ENCODE measurements at places on chromosomes 11 and 22.
A peak's percentile ranks its signal among the peaks of the same experiment; 100 is the strongest.

- no peak for DNase-seq
Observed at GRCh38 chr11:126149759-126150625, 61.5 kb downstream of the RPUSD4 start.

DNA sequence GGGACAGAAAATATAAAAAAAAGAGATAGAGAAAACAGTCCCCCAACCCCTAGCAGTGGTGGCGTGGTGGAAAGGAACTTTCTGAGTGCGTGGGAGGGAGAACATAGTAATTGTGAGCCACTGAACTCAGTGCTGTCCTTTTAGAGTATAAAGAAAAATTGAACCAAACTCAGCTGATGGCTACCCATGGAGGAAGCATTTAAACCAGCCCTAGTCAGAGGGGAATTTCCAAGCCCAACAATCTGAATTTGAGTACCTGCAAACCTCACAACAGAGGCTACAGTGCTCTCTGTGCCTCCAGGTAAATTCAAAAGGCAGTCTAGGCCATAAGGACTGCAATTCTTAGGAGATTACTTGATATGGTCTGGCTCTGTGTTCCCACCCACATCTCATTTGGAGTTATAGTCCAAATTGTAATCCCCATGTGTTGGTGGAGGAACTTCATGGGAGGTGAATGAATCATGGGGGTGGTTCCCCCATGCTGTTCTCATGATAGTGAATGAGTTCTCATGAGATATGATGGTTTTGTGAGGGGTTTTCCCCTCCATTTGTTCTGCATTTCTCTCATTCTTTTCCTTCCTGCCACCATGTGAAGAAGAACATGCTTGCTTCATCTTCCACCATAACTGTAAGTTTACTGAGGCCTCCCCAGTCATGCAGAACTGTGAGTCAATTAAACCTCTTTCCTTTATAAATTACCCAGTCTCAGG lies 687.8 kb downstream of the FAM181B start:
- DNase-seq: no peak

DNA sequence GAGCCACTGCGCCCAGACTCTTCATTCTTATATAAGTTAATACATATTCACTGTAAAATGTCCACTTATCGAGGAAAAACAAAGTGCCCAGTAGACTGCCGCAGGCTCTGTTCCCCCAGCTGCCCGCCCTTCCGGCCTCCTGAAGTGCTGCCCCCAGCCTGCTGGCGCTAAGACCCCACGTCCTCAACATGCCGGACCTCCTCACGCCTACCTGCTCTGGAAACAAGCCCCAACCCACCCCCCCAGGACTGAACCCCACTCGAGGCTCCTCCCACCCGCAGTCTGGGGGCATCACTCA lies 1.1 kb downstream of the GATD1 start:
- no peak for DNase-seq

DNA sequence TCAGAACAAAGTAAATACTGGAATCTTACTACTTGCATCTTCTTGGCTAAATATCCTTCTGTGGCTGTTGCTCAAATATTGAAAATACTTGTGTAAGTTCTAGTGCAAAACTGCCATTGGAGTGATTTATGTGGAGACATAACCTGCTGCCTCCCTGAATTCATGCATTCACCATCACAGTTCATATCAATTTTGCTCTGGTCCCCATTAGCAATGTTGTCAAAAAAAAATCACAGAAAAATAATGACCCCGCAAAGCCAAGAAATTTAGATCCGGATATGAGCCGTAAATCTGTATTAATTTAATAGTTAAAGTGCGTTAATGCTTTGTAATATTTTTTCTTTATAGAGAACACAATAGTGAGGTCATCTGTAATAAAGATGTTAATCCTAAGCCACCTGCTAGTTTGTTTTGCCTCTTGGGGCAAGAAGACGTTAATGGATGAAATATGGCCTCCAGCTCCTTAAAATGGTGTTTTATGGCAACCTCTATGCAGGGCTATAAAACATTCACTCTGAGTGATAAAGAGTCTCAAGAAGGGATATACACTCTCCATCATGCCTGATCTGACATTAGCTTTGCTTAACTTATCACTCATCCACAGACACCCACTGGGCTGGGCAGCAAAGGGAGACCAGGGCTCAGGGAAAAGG lies 255.9 kb downstream of the INSC start:
- DNase-seq: no peak

DNA sequence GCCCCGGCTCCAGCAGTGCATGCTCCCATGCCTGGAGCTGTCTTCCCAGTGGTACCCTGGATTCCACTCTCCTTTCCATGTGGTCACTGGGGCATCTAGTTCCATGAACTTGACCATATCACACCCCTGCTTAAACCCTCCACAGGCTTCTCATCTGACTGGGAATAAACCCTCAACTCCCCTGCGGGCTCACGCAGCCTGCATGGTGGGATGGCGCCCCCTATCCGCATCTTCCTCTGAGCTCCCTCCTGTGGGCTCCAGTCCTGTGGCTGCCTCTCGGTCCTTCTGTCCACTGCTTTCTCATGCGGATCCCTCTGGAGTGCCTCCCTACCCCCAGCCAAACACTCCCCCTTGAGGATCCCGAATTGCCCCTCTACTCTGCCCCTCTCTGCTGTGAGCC lies 41.4 kb upstream of the TTLL12 start:
- DNase-seq: peak; percentile 7

GRCh38 chr22:49760630-49761571 lies 66.8 kb downstream of the BRD1 start:
- no peak for DNase-seq

DNA sequence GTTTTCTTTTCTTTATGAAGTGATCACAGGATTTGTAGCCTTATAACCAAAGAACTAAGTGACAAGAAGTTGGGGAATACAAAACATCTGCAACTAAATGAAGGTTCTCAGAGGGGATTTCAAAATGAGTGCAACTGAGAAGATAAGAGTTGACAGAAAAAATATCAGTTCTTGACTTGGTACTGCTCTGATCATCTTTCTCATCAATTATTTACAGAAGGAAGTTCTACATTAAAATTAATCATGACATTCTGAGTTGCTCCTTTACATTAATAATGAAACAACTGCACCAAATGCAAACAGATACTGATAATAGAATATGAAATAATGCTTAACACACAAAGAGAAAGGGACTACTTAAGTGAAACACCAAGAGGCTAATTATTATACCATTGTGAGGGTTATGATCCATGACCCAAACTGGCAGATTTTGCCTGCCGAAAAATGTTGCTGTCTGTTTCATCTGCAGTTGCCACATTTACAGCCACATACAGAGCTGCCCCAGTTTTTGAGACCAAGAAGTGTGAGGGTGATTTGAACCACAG lies 561.9 kb upstream of the ANO5 start:
- no peak for DNase-seq

GRCh38 chr22:45696227-45696626 lies 24.6 kb downstream of the ATXN10 start:
- DNase-seq: no peak

- DNase-seq: no peak
Observed at GRCh38 chr11:37788141-37788877, 1190.3 kb upstream of the RAG2 start.

DNA sequence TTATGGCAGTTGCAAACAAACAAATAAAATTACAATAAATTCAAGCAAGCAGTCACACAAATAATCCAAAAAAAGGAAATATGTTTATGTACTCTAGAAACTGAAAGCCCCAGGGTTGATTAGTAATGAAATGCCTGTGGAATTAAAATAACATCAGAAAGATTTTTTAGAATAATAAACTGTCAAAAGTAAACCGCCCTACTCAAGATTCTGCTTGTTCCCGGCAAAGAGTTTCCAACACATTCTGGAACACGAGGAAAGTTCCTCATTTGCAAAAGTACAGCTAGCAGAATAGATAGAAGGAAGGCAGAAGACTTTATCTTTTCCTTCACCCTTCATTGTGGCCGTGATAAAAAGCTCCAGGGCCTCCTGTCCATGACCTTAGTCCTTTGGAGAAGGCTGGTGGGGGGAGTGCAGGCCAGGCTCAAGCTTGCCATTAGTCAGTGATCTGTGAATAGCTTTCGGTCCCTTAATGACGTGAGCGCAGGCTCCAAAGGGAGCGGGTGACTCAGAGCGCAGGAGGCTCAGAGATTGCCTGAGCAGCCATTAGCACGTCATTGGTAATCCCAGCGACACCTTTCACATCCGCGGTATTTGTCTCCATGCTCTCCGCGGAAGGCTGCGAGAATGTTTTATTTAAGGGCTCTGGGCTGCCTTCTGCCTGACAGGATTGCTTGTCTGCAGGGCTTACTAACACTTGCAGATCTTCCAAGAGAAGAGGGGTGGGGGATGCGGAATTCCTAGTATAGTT lies 458.3 kb downstream of the METTL15 start:
- DNase-seq: no peak

GRCh38 chr22:23216461-23217170 lies 36.3 kb downstream of the BCR start:
- peak; percentile 32 for DNase-seq

DNA sequence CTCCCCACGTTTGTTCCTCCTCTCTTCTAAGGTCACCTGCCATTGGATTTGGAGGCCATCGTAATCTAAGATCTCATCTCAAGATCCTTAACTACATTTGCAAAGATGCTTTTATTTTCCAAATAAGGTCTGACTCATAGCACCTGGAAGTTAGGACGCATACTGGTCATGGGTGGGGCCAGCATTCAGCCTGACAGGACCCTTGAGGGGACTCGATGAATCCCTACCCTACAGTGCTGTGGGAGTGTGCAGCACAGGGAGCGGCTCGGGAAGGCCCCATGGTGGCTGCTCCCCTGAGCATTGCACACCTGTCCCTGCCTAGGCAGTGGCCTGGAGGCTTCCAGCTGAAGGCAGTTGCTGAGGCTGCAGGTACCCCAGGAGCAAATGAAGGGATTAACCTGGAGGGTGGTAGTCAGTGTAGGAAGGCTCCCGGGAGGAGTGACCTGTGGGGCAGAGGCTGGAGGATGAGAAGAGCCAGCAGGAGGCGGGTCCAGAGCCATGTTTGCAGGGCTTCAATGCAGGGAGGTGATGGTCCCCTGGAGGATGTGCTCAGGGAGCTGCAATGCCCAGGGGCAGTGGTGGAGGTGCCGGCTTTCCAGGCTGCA lies 362.2 kb downstream of the CTTN start:
- no peak for DNase-seq

GRCh38 chr11:44519989-44520737 lies 45.3 kb upstream of the CD82 start:
- DNase-seq: no peak

DNA sequence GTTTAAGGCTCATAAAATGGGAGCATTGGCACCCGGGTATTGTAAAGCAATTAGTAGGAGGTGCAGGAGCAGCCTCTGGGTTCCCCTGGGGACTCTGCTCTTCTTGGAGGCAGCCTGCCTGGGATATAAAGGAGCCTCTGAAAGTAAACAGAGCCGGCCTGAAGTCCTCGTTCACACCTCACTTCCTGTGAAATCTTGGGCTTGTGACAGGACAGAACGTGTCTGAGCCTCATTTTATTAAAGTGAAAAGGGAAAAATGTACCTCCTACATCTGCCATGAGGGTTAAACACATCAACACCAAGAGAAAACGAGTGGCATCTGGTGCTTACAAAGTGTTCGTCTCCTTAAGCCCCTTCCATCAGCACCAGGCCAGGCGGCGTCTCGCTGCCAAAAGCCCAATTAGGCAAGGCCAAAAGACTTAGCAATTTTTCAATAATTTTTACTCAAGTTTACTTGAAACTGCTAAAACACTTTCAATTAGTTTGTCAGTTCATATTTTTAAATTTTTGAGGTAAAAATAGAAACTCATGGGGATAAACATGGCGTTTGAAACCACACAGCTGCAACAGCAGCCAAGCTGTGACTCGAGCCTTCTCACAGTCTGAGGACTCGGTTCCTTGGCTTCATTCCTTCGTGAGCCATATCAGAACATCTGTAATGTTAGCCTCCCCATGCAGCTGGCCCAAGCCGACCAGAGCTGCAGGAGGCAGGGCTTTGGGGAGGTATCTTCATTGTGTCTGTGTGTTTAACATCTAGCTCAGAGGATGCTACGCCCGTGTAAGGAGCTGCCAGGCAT lies 33.6 kb downstream of the MAP6 start:
- DNase-seq: no peak

DNA sequence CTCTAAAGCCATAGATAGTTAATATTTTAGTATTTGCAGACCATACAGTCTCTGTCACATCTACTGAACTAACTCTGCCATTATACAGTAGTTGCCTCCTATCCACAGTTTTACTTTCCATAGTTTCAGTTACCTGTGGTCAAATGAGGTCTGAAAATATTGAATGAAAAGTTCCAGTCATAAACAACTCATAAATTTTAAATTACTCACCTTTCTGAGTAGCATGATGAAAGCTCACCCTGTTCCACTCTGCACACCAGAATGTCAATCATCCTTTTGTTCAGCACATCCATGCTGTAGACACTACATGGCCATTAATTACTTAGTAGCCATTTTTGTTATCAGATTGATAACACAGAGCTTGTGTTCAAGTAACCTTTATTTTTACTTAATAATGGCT lies 51.7 kb upstream of the ME3 start:
- DNase-seq: no peak

- no peak for DNase-seq
Observed at GRCh38 chr11:2433106-2433925, 11.0 kb downstream of the TRPM5 start.

DNA sequence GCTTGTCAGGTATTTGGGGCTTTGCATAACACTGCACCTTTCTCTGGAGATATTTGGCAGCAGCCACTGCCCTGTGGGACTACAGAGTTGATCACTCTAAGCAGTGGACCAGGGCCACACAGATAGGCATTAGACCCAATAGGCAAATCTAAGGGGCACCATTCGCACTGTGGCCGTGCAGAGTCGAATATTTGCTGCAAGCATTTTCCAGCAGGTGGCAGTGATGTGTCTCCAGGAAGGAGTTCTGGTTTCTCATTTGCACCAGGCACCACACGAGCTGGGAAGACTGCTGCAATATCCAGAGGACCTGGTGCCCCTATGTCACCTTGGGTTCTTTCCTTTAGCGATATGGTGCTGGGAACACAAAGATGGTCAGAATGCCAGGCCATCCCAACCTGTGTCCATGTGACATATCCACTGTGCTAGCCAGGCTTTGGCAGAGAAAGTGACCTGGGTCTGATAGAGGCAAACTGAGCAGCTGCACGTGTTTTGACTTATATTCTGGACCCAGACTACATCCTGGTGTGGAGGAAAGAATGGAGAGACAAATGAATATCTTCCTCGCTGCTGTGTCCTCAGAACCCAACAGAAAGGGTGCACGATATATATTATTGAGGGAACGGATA lies 318.7 kb downstream of the BUD13 start:
- peak; percentile 2 for DNase-seq

GRCh38 chr11:77542296-77542695 lies 47.5 kb upstream of the AQP11 start:
- DNase-seq: no peak

- DNase-seq: no peak
Observed at GRCh38 chr11:73374151-73374550, 2.0 kb upstream of the RELT start.

Data from stimulated activated CD8-positive, alpha-beta memory T cell treated with anti-CD3 and anti-CD28 coated beads, Interleukin-12 subunit alpha, Interleukin-12 subunit beta, amount 100 ng/mL, for 1 hour (primary cell).